ENCODE measurements at places on chromosomes 4 and X.

- DNase-seq = no peak
Measured at GRCh38 chr4:141352331-141352730, 131.6 kb downstream of the ZNF330 start.

DNA sequence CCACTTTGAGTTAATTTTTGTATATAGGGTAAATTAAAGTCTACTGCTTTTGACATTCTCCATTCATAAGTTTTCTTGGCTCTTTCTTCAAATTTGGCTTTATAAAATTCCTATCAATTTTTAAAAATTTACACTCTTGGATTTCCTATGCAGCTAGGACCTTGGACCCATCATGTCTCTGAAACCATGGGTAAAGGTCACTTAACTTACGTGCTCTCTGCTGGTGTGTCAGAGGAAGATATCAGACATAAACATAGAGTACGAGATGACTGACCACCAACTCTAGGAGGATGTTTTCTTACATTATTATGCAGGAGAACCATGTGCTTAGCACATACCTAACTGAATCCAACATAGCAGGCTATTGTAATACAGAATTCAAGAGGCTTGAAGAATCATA, 62.5 kb upstream of the C1GALT1C1 start:
- no peak for DNase-seq

- no peak for DNase-seq
Measured at GRCh38 chrX:8084006-8084405, 87.1 kb downstream of the VCX2 start.

GRCh38 chr4:109994415-109994827, 81.7 kb downstream of the EGF start:
- DNase-seq = no peak

GRCh38 chr4:40506492-40506891, 123.2 kb downstream of the RBM47 start:
- no peak for DNase-seq

DNA sequence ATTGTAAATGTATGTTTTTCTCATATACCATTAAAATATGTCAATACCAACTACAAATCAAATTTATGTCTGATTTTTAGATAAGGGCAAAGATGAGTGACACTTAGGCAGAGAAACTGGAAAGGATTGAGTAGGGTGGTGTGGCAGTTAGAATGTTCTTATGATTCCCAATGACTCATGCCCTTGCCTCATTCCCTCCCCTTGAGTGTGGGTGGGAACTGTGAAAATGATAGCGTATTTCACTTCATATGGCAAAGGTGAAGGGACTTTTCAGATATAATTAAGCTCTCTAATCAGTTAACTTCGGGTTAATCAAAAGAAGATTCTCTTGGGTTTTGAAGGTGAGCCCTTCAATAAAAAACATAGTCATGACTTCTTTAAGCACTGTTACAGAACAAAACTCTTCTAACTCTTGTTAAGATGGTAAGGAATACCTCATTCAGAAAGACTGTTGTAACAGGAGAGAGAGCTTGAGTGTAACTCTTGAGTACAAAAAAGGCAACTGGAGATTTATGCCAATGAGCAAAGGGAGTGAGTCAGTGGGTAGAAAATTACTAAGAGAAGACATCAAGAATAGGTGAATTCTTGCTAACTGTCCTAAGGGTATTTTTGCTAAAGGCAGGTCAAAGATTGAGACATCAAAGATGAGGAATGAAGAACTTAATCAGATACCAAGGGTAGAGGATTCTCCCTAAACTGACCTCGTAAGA, 329.5 kb downstream of the KCTD8 start:
- no peak for DNase-seq

DNA sequence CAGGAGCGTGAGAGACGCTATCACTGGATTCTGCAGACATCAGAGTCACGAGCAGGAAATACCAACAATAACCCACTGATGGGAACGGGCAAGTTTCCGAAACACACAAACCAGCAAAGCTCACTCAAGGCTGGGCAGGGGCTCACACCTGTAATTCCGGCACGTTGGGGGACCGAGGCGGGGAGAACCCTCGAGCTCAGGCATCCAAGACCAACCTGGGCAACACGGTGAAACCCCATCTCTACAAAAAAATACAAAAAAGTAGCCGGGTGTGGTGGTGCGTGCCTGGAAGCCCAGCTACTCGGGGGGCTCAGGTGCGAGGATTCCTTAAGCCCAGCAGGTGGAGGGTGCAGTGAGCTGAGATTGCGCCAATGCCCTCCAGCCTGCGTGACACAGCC, 17.2 kb upstream of the GTPBP6 start:
- DNase-seq = no peak

DNA sequence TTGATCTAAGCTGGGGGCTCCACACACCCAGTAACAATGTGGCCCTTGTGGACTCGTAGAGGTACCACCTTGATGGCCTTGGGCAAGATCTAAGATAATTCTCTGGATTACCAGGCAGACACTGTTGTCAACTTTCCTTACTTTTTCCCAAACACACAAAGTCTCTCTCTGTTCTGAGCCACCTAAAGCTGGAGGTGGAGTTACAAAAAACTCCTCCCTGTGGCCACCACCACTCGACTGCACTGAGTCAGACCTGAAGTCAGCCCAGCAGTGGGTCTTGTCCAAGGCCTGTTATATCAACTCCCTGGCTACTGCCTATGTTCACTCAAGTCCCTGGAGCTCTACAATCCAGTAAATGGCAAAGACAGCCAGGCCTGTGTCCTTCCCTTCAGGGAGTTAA, 70.1 kb upstream of the TECRL start:
- DNase-seq = no peak

- DNase-seq = no peak
Measured at GRCh38 chr4:146211440-146211839, 2.9 kb upstream of the REELD1 start.

GRCh38 chrX:25096522-25097045, 80.8 kb upstream of the ARX start:
- no peak for DNase-seq

DNA sequence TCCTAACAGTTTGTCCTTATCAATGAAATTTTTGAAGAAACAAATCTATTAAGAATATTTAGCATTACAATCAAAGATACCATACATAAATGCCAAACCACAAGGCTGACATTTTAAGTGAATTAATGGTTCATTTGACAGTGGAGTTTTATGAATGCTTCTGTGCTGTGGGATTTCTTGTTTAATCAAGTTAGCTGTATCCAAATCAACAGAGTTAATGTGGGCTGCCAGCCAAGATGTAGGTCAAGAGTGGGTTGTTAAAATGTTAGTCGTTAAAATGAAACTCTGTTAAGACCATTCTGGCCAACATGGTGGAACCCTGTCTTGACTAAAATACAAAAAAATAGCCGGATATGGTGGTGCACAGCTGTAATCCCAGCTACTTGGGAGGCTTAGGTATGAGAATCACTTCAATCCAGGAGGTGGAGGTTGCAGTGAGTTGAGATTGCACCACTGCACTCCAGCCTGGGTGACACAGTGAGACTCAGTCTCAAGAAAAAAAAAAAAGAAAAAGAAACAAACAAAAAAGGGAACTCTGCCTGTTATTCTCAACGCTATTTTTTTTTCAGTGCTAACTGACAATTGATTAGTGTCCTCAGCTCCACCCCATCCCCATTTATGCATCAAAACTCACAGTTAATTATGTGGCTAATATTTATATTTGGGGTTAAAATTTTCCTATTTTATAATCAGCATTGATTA, 20.2 kb downstream of the GPAT3 start:
- DNase-seq = no peak

- DNase-seq = peak; percentile 45
Measured at GRCh38 chr4:20615486-20616260, 84.6 kb upstream of the PACRGL start.

GRCh38 chr4:13793020-13793710, 165.6 kb upstream of the BOD1L1 start:
- DNase-seq = no peak

DNA sequence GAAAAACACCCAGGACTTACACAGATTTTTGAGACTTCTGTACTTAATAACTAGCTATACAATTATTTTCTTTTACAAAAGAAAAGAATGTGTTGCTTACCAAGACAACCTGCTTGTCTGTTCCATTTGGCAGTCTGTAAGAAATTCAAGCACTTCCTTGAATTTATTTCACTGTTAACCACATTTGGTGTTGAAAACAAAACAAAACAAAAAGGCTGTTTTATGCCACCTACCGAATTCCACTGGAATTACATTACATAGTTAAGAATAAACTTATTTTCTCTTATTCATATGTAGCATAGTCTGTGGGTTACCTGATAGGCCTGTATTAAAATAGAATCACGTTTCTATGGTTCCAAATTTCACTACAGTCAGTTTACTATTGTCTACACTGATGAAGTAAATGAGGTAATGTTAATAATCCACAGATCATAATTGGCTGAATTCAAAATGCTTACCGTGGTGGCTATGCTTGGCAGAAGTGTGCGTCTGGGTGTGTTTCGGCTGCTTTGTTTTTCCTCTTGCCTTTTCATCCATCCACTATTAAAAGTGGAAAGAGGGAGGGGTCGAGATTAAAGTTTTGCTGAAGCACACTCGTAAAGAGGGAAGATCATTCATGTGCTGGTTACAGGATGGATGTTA, at the start of gene TLR1:
Gene TLR1, minus strand, starts transcription at position 138 of the 642 bp plus-strand sequence. CDS start 5,960 bp downstream, outside the sequence.
- peak; percentile 68 for DNase-seq

DNA sequence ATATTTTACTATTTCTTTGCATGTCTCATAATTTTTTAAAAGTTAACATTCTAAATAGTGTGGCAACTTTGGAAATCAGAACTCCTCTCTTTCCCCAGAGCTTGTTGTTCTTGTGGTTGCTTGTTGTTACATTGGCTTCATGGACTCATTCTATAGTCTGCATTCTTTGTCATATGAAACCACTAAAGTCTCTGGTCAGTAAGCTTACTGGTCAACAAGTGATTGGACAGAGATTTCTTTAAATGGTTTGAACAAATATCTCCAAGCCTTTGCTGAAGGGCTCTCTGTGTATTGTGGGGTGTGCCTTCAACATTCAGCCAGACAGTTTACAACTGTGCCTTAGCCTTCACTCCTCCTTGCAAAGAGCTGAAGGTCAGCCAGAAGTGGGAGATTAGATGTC, 147.2 kb downstream of the OPHN1 start:
- DNase-seq = no peak

DNA sequence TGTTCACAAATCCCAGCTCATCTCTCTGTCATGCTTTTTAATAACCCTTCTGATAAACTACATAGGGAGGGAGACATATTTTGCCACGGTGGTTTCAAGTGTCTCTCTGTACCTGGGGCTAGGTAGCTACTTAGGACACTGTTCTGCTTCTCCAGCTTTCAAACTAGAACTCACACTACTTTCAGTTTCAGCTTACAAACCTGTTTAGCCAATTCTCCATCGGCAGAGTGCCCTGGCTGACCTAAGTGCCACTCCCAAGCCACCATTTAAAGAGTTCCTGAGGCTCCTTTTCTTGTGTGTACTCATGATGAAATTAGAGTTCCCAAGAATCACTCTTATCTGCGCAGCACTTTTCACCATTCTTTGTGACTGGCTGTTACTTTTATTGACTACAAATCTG, 899.2 kb downstream of the FAT4 start:
- DNase-seq = no peak

DNA sequence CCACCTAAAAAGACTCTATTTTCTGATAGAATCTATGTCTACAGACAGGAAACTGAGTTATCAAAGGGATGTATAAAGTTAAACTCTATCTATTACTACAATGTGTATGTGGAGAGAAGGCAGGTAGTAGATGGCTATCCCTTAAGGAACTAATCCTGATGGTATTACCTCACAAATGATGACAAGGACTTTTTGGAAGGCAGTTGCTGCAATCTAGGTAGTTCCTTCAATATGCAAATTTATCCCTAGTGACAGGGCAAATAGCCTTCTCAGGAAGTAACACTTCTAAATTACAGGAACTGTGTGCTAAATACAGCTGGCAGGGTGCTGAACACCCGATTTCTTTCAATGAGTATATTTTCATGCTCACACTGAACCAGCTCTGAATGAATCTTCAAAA, 177.4 kb downstream of the COL25A1 start:
- DNase-seq = no peak

DNA sequence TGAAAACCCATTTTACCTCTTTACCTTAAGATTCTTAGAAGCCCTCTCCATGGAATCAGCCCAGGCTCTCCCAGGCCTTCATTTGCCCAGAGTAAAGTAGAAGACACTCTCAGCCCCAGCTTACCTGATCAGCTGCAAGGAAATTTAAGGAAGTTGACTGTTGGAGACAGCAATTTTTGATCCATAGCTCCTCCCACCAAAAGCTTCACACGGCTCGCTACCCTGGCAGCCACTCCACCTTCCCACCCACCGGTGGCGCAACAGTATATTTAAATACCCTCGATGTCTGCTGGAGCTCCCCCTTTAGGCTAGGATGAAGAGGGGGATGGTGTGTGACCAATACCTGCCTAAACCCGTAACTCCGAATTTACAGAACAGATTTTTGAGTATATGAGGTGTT, 75.4 kb downstream of the MBNL3 start:
- no peak for DNase-seq

- no peak for DNase-seq
Measured at GRCh38 chrX:135438734-135439043, 16.9 kb downstream of the SMIM10L2A start.

DNA sequence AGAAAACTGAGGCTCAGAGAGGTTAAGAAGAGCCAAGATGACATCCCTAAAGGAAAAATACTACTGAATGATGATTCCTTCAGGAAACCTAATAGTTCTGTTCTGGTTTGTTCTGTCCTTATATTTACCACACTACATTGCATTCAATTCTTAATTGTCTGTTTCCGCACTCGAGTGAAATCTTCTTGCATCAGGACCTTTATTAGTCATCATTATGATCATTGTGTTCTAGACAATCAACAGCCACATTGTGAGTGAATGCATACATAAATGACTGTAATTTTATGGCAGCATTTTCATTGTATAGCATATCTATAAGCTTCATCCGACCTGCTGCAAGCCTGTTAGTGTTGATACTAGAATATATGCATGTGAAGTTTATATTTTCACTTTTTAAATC, 156.7 kb upstream of the FAM241A start:
- DNase-seq = no peak

GRCh38 chr4:58359590-58359989, 1249.4 kb upstream of the IGFBP7 start:
- DNase-seq = no peak

- no peak for DNase-seq
Measured at GRCh38 chr4:25580633-25581467, 74.8 kb upstream of the SLC34A2 start.

DNA sequence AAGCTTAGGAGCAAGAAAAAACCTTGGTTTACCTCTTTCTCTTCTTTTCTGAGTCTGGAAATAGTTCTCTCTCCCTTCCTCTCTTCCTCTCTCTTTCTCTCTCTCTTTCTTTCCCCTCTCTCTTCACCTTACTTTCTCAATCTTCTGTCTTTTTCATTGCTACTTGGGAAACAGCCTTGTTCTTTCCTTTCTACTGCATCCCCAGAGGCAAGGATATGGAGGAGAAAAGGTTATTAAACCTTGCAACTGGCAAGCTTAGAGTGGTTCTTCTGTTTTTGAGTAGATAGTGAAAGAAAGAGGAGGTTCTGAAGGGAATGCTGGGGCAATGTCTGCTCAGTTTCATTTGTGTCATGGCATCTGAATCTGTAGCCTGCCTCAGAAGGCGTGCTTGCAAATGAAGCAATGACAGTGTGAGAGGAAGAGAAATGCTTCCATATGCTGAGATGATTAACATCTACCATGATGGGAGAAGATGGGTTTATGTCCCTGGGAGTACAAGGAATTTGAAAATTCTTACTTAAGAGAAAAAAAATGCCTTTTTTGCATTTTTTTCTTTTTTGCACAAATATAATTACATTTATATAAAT, 190.6 kb downstream of the CEP135 start:
- DNase-seq = peak; percentile 25

- no peak for DNase-seq
Measured at GRCh38 chr4:744212-744841, 38.7 kb downstream of the PCGF3 start.
